ENCODE measurements at places on chromosomes 2 and 18.

GRCh38 chr18:75213611-75214331 is 3.2 kb downstream of the TSHZ1 start:
- DNase-seq = no peak

DNA sequence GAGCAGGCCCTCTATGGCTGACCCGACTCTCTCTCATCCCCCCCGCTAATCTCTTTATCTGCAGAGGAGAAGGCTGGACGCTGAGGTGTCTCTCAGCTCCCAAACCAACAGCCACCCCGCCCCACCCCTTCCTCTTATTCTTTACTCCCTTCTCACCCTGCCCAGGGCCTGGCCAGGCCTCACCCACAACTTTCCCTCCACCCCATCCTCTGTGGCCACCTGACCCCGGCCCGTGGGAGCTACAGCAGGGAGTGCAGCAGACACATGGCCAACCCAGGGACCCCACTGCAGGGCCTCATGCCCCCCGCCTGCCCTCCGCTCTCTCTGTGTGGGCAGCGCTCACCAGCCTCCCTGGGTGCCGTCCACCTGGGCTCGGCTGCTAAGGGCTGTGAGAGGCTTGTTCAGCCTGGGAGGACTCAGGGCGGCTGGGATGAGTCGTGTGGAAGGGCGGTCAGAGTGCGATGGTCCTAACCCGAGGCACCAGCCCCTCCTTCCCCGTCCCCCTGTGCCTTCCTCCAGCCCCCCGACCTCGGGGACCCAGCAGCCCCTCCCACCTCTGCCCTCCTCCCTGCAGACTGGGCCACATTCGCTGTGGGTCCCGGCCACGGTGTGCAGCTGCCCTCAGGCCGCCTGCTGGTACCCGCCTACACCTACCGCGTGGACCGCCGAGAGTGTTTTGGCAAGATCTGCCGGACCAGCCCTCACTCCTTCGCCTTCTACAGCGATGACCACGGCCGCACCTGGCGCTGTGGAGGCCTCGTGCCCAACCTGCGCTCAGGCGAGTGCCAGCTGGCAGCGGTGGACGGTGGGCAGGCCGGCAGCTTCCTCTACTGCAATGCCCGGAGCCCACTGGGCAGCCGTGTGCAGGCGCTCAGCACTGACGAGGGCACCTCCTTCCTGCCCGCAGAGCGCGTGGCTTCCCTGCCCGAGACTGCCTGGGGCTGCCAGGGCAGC is 6.8 kb downstream of the NEU4 start:
- no peak for DNase-seq

DNA sequence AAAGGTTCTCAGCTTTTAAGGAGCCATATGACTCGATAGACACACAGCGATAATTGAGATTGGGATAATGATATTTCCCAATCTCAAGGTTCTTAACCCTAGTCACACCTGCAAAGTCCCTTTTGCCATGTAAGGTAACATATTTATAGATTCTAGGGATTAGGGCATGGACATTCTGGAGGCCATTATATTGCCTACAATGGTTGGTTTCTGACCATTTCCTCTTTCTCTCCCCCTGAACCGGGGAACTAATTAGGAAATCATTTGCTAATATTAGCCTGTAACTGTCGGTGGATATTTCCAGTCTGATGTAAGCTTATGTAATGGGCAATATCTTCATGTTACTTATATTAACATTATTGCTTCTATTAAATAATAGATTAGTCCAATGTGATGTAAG is 40.8 kb upstream of the ARHGAP15 start:
- DNase-seq = no peak

GRCh38 chr2:12678186-12678585 is 38.5 kb upstream of the TRIB2 start:
- DNase-seq = no peak

DNA sequence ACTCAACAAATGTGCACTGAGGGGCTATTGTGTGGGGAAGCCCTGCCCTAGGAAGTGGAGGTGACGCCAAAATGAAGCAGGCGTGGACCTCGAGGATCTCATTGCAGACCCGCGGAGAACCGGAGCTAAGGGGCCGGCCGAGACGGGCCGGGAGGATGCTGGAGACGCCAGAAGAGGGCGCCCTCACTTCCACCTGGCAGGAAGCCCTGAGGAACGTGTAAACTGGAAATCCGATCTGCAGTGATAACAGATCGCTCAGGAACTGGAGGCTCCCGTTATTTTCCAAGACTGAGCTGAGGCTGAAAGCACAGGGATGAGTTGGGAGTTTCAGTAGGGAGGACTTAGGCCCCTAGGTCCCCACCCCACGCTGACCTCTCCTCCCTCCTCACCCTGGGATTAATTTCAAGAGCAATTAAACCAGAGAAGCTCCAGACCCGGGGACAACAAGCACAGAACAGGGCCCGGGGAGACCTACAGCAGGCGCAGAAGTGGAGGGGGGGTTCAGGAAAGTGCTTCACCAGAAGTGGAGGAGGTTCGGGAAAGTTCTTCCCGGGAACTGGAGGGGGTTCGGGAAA is 7.7 kb upstream of the COL6A3 start:
- DNase-seq = peak; percentile 44

DNA sequence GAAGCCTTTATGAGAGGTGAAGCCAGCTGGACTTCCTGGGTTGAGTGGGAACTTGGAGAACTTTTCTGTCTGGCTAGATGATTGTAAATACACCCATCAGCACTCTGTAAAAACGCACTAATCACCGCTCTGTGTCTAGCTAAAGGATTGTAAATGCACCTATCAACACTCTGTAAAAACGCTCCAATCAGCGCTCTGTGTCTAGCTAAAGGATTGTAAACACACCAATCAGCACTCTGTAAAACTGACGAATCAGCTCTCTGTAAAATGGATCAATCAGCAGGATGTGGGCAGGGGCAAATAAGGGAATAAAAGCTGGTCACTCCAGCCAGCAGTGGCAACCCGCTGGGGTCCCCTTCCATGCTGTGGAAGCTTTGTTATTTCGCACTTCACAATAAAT is 163.6 kb upstream of the SLC39A10 start:
- no peak for DNase-seq

GRCh38 chr2:239202836-239203235 is 198.0 kb downstream of the HDAC4 start:
- DNase-seq = no peak

DNA sequence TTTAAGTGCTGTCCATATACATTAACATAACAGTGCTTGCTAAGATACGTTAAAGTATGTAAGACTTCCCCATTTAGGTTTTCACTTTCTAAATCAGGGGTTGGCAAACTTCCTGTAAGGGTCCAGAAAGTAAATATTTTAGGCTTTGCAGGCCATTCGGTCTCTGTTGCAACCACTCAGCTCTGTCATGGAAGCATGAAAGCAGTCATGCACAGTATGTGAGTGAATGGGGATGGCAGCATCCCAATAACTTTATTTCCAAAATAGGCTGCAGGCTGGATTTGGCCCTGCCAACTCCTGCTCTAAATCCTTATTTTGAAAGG is 128.7 kb downstream of the PLA2R1 start:
- peak; percentile 48 for DNase-seq

DNA sequence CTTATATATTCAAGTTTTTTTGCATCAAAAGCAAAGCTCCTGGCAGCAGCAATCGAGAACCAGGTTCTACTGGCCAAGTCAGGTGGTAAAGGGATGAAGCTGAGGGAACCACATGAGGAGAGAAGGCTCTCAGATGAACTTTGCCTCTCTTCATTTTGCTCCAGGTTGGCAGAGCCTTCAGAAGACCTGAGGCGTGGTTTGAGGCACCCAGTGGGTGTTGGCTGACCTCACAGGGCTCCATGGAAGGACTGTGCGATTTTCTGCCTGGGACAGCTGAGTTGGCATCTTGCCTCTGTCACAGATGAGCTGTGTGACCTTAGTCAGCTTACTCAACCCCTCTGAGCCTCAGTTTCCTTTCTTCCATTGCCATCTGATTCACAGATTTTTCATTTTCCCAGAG is 89.0 kb downstream of the INSIG2 start:
- no peak for DNase-seq

DNA sequence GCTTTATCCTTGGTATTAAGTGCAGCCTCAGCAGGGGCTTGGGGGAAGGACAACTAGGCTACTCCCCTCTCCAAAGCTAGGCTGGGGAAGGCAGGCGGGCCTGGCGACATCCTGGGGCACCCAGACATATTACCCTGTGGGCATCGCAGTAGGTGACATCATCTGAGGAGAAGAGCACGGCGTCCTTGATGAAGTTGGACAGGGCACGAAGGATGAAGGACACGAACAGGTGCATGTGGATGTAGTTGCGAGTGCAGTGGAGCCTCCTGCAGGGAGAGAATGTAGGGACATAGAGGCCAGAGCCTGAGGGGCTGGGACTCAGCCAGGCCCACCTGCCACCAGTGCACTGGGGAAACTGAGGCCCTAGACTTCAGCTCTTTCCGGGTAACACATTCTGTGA is 32.3 kb downstream of the TMEM37 start:
- DNase-seq = no peak

GRCh38 chr18:63550068-63550467 is 7.9 kb downstream of the SERPINB12 start:
- no peak for DNase-seq

GRCh38 chr18:62264984-62265383 is 60.1 kb upstream of the TNFRSF11A start:
- no peak for DNase-seq

DNA sequence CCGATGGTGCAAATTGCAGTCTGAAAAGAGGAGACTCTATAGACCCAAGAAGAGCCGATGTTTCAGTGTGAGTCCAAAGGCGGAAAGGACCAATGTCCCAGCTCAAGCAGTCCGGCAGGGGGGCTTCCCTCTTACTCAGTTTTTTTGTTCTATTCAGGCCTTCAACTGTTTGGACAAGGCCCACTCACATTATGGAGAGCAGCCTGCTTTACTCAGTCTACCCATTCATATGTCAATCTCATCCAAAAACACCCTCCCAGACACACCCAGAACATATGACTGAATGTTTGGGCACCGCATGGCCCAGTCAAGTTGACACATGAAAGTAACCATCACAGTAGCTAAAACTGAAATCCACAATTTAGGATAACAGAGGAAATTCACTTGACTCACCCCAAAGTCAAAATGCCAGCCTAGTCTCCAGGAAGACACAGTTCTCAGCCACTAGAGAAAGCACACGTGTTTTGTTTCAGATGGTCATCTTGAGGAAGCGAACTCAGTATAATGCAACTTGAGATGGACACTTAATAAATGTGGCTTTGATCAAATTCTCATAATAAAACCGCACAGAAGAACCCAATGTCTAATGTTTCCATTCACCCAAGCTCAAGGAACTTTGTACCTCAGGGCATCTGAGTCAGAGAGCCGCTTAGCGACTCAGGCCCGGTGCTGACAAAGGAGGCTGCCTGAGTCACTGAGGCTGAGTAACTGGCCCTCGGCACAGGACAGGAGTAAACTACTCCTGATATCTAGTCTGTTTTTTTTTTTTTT is 2.4 kb downstream of the FHL2 start:
- no peak for DNase-seq

DNA sequence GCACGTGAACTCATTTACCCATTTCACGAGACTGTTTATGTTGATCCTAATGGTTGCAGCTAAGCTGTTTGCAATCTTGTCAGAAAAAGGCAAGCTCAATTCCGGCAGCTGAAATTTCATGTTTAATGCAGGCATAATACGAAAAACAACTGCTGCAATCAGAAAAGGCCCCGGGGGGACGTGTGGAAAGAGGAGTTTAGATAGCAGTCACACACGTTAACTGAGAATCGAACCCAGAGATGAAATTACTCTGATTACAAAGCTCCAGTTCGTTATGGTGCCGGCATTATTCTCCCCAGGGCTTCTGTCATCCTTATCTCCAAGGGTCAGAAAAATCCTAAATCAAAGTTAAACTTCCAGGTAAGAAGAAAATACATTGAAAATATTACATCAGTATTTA is 79.9 kb upstream of the MYT1L start:
- no peak for DNase-seq

GRCh38 chr2:98924038-98924830 is 11.8 kb downstream of the CRACDL start:
- DNase-seq = no peak

DNA sequence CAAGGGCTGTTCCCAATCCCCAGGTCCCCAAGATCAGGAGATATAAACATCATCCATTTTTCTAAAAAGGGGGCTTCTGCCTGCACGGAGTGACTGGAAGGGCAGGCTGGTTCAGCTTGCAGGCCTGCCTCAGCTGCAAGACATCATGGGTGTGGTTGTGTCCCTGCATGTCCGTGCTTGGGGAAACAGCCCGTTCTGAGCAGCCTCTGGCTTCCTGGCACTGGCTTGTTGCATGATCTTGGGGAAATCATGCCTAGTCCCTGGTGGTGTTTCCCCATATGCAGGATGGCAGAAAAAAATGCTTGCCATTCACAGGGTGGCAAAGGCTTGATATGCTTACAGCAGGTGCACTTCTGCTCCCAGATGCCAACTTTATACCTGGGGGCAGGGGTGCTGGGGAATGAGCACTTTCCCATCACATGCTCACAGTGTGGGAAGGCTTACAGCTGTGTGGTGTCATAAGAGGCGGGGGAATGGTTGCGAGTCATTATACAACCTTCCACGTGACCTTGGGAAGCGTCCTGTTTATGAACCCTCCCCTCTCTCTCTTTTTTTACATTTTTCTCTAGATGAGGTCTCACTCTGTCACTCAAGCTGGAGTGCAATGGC is 7.2 kb downstream of the PCARE start:
- DNase-seq = no peak

- DNase-seq = no peak
Observed at GRCh38 chr18:61606068-61606660, 272.9 kb downstream of the CDH20 start.

GRCh38 chr18:37922162-37922561 is 356.6 kb upstream of the CELF4 start:
- DNase-seq = no peak

DNA sequence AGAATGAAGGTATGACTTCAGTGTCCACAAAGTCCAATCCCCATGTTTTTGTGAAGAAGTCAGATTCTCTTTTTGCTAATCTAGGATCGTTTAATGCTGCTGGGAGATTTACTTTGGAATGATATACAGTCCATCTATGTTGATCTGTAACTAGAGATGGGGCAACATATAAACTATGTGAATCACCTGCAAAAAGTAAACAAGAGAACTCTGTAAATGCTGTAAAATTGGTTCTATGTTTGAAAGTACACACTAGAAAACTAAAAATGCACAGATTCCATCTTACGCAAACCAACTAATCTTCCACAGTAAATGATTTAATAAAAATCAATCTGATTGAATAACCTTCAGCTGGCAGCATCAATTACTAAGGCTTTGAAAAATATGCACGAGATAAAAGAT is 37.5 kb downstream of the VPS54 start:
- no peak for DNase-seq

- no peak for DNase-seq
Observed at GRCh38 chr2:223918671-223919134, 26.4 kb downstream of the WDFY1 start.
